ENCODE measurements at places on chromosomes 12 and 14.

GRCh38 chr12:54206791-54207190 lies 18.0 kb upstream of the SMUG1 start:
- H3K27me3 ChIP-seq = peaks cover 53% of the 10 kb centered on the region
- no peak overlapping the region for H3K27ac ChIP-seq
- H3K4me1 ChIP-seq = peaks cover 14% of the 10 kb centered on the region

DNA sequence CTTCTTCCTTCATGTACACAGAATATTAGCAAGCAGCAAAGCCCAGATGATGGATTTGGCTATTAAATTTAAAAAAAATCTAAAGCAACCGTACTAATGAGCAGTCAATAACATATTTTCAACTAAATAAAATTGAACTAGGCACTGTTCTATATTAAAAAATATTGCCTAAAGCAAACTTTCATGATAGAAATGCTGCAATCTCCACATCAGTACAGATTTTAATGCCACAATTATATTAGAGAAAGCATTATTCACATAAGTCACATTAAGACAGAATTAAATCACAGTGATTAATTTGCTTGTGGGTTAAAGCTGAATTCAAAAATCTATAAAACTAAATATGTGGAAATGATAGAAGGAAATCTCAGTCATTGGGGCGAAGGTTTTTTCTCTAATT lies 200.7 kb downstream of the KCNH5 start:
- no peaks in the 10 kb centered on the region for H3K4me1 ChIP-seq
- H3K4me3 ChIP-seq = no peak overlapping the region
- no peaks in the 10 kb centered on the region for H3K36me3 ChIP-seq
- no peak for DNase-seq

DNA sequence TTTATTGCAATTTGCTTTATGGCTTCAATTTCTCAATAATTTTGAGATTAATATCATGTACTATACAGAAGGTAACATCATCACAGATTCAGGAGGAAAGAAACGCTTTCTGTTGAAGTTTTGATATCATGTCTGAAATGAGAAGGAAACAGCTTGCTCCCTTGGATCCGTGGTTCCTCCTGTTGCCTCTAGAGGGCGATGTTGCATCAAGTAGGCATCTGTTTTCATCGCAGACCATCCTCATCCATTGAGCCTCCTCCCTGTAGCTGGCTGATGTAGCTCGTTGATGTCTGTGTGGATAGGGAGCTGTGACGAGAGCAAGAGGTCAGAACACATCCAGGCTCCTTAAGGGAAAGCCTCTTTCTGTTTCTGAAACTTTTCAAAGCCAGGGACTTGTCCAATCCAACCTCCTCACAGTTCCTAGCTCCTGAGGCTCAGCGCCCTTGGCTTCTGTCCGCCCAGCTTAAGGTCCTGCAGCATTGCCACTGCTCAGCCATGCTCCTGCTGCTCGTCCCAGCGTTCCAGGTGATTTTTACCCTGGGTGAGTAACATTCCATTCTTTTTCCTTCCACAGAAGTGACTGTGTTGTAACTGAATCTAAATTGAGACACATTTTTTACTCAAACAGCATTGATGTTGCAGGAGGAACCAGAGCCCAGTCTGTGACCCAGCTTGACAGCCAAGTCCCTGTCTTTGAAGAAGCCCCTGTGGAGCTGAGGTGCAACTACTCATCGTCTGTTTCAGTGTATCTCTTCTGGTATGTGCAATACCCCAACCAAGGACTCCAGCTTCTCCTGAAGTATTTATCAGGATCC lies 304.8 kb upstream of the OR4E1 start:
- H3K27me3 ChIP-seq = peaks cover 46% of the 10 kb centered on the region
- H3K36me3 ChIP-seq = no peaks in the 10 kb centered on the region
- DNase-seq = no peak

DNA sequence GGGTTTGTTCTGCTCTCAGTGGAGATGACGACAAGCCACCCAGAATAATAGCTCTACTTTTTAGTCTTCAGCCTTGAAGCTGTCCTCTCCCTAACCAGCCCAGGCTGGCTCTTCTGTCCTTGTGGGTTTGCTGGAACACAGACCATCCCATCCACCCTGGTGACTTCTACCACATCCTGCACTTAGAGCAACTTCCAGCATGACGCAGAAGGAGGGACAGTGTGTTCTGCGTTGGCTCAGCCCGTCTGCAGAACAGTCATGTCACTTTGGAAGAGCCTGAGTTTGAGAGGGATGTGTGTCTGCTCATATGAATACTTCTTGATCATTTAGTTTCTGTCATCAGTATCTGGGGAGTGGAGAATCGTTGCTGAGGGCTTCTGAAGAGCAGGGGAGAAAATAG lies 198.0 kb downstream of the CACNA1C start:
- peaks cover 6% of the 10 kb centered on the region for H3K27me3 ChIP-seq
- H3K36me3 ChIP-seq = peaks cover 7% of the 10 kb centered on the region
- no peak for DNase-seq

DNA sequence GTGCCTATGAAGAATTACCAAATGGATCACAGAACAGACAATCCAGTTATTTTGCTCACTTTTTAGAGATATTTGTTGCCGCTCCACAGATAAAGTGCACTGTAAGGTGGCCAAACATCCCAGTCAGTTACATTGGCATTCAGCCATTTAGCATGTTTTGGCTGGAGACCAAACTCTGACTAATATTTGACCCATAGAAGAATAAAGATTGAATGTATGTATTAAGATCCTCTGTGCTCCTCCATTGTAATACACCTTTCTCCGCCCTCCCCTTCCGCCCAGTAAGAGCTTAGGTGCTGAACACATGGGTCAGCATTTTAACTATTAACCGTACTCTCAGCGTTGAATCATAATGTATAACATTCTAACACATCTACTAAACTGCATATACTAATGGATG lies 163.4 kb downstream of the ANO6 start:
- no peak overlapping the region for H3K4me3 ChIP-seq
- DNase-seq = no peak
- no peak overlapping the region for H3K27ac ChIP-seq
- peaks cover 34% of the 10 kb centered on the region for H3K36me3 ChIP-seq

GRCh38 chr12:6644257-6644596 lies 3.0 kb downstream of the ACRBP start:
- H3K27me3 ChIP-seq = peaks cover 43% of the 10 kb centered on the region
- H3K27ac ChIP-seq = no peak overlapping the region
- DNase-seq = no peak
- H3K4me1 ChIP-seq = no peaks in the 10 kb centered on the region

GRCh38 chr14:80977221-80977620 lies 21.8 kb downstream of the TSHR start:
- H3K4me3 ChIP-seq = no peak overlapping the region
- H3K27ac ChIP-seq = no peak overlapping the region
- H3K27me3 ChIP-seq = peaks cover 12% of the 10 kb centered on the region
- no peak for DNase-seq
- H3K4me1 ChIP-seq = no peaks in the 10 kb centered on the region

Measured in type B pancreatic cell (in vitro differentiated cells).